CD4-positive, alpha-beta memory T cell (primary cell): ENCODE measurements at places on chromosomes 1 and 21.

- DNase-seq: no peak
These were observed 31.6 kb upstream of the NUF2 start for GRCh38 chr1:163290025-163290640.

DNA sequence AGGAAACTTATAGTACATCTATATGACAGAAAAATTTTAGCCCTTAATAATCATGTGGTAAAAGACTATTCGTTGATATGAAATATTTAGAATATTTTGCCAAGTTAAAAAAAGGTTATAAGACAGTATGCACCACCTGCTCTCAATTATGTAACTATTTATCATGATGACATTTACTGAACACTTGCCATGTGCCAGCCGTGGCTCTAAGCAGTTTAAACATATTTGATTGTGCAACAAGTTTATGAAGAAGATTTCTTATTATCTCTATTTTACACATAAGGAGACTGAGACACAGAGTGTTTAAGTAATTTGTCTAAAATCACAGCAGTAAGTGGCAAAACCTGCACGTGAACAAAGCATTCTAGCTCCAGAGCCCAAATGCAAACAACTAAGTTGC lies 199.3 kb upstream of the JUN start:
- no peak for DNase-seq

- DNase-seq: no peak
These were observed 282.9 kb downstream of the PTGER3 start for GRCh38 chr1:70764747-70765146.

DNA sequence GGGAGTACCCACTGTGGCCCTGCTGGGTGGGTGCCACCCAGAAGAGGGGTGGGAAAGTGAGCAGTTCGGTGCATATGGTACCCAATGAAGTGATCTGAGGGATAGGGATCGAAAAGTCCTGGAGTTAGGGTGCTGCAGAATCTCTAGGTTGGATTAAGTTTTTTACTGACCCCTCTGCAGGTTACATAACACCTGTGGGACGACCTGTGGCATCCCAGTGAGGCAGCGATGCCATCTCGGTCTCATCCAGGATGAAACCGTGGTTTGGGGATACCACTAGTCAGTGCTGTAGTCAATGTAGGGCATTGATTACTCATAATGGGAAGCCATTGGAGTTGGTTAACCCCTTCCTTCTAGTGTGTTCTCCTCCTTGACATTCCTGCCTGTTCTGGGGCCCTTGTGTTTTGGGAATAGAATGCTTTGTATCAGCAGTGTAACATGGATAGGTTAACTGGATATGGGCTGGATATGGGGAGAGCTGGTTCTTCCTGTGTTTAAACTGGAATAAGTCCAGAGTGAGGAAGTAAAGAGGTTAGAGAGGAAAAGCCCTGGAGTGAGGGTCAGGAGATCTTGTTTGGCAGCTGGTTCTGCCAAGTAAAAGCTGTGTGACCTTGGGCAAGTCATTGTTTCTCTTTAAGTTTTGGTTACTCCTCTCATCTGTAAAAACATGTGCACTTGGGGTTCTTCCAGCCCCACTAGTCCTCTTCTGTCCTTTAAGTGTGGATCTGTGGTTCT lies 42.8 kb upstream of the ATF3 start:
- no peak for DNase-seq

DNA sequence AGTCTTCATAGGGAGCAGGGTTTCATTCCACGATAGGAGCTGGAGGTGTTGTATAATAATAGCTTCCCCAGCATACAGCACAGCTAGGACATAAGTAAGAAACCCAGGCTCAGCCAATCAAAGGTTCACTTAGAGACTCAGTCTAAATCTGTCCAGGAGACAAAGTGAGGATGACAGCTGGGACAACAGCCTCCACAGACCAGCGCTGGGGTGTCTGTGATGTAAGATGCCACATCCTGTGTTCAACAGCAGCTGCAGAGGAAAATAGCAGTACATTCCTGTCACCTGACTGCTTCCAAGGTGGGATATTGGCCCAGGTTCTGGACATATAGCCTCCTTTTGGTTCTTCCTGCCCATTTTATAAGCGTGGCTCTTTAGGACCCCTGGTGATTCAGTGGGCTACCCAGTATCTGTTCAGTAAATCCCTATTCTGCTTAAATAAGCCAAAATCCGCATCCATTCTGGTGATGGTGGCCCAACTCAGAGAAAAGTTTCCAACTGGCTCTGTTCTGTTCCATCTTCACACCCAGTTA lies 176.8 kb upstream of the SYT6 start:
- DNase-seq: peak; percentile 32

- DNase-seq: no peak
These were observed 117.9 kb downstream of the MACF1 start for GRCh38 chr1:39322431-39322830.

GRCh38 chr1:114551400-114551799 lies 30.0 kb downstream of the BCAS2 start:
- DNase-seq: no peak

GRCh38 chr1:244006961-244007360 lies 44.1 kb upstream of the ZBTB18 start:
- no peak for DNase-seq

- DNase-seq: no peak
These were observed 1.9 kb downstream of the DDAH1 start for GRCh38 chr1:85462931-85463649.

DNA sequence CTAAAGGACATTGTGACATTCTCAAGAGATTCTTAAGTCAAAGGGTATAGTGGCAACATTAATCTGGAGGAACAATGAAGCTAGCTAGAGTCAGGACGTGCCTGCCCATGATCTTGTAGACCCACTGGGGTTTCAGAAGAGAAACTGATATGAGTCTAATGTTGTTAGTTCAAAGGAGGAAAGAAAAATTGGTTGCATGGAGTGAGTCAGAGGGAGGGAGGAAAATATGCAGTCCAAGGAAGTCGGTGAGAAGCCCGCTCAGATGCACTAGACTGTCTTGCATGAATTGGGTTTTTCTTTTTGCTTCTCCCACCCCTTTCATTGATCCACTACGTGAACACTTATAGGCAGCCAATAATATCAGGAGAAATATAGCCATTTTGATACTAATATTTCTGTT lies 53.8 kb upstream of the SYT14 start:
- DNase-seq: no peak

DNA sequence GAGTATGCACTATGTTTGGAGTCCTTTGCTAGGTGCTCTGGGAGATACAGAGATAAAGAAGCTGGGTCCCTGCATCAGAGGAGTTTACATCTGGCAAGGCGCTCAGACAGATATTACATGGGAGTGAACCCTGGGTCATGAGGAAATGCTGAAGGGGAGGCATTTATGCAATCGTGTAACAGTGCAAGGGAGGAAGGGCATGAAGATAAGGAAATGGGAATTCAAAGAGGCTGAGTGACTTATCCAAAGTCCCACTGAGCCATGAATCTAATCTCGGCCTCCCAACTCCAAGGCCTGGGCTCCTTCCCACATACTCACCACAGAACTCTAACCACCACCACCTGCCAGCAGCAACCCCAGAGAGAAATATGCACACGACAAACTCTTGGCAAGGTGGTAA lies 51.6 kb downstream of the FAM163A start:
- DNase-seq: no peak

DNA sequence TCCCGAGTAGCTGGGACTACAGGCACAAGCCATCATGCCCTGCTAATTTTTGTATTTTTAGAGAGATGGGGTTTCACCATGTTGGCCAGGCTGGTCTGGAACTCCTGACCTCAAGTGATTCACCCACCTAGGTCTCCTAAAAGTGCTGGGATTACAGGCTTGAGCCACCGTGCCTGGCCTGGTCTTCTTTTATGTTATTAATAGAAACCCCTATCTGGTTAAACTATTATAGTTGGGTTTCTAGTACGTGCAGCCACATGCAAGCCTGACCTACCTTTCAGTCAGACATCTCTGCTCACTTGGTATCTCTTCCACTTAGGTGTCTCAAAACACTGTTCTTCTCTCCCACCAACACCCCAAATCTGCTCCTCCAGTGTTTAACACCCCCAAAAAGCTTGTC lies 34.4 kb downstream of the PSEN2 start:
- no peak for DNase-seq

DNA sequence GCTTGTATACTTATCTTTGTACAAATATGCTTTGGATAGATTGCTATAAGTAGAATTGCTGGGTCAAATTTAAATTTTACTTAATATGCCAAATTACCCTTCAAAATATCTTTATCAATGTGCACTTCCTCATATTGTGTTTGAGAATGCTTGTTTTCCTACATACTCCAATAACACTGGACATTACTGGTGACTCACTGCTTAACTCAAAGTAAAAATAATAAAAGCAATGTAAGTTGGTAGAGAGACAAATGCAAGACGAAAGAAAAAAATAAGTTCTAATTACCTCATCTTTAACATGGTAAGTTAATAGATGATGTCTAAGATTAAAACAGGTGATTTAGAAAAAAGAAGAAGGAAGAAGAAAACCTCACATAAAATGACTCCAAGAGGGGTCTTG lies 7.9 kb upstream of the SH3GLB1 start:
- DNase-seq: no peak

GRCh38 chr1:43743206-43743605 lies 35.9 kb downstream of the ST3GAL3 start:
- no peak for DNase-seq

GRCh38 chr1:166272851-166273250 lies 106.0 kb upstream of the FAM78B start:
- no peak for DNase-seq

DNA sequence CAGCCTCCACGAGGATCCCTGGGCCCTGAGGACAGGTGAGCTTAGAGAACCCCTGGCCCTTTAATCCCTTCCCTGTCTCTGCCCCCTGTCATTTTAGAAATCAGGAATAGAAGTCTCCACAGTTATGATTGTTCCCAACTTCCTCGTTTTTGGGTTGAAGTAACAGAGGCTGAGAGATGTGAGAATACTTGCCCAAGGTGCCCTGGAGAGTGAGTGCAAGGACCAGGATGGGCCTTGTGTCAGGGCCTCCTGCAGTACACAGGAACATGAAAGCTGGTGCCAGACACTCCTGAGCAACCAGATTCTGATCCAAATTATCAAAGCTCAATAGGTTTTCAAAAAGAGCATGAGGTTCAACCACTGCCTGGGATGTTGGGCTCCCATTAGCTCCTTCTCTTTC lies 10.1 kb downstream of the HLX start:
- no peak for DNase-seq

DNA sequence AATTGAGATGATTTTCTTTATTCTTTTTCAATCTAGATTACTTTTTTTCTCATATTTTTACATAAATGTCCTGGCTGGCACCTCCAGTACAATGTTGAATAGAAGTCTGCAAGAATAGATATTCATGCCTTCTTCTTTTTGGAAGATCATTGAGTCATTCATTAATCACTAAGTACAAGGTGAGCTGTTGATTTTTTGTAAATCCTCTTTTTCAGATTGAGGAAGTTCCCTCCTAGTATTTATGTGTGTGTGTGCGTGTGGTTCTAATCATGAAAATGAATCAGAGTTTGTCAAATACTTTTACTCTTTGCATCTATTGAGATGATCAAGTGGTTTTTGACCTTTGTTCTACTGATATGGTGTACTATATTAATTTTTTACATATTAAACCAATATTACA lies 859.3 kb downstream of the KCNT2 start:
- DNase-seq: no peak

- no peak for DNase-seq
These were observed 406 bp downstream of the HTR1D start for GRCh38 chr1:23216771-23217420.

DNA sequence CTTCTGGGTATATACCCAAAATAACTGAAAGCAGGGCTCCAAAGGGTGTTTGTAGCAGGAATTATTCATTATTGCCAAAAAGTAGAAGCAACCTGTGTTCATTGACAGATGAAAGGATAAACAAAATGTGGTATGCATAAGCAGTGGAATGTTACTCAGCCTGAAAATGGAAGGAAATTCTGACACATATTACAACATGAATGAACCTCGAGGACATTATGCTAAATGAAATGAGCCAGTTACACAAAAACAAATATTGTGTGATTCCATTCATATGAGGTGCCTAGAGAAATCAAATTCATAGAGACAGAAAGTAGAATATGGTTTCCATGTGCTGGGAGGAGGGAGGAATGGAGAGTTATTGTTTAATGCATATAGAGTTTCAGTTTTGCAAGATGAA lies 86.3 kb upstream of the ARTN start:
- DNase-seq: no peak

DNA sequence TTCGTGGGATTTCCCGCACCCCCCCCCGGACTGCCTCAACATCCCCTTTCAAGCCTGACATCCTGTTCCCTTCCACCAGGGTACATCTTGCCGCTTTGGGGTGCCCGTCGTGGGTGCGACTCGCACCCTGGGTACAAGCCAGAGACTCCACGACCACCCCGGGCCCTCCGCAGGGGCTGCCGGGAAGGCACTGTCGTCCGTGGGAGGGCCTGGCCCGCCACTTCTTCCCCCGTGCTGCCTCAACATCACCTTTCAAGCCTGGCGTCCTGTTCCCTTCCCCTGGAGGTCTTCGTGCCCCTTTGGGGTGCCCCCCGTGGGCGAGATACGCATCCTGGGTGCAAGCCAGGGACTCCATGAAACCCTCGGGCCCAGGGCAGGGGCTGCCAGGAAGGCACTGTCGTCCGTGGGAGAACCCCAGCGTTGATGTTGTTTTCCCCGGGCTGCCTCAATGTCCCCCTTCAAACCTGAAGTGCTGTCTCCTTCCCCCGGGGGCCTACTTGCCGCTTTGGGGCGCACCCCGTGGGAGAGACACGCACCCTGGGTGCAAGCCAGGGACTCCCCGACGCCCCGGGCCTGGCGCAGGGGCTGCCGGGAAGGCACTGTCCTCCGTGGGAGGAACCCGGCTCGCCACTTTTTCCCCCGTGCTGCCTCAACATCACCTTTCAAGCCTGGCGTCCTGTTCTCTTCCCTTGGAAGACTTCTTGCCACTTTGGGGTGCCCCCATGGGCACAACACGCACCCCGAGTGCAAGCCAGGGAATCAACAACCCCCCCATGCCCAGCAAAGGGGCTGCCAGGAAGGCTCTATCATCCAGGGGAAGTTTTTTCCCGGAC lies 138.6 kb downstream of the LIPI start:
- no peak for DNase-seq

DNA sequence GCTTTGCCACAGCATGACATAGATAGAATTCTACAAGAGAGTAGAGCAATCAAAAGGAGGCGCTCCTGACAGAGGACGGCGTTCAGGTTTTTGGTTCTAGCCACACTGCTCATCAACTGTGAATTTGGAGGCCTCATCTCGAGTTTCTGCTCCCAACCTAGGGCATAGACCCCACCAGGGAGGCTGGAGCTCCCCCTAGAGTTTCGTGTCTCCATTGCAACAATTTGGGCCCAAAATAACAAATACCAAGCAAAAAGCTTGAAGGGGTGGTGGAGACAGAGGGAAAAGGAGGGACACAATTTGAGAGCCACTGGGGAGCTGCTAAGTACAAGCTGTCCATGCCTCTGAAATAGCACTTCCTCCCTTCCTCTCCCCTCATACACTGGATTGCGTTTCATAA lies 297.0 kb downstream of the GPATCH2 start:
- DNase-seq: no peak

GRCh38 chr1:36894824-36895223 lies 139.5 kb downstream of the GRIK3 start:
- no peak for DNase-seq

DNA sequence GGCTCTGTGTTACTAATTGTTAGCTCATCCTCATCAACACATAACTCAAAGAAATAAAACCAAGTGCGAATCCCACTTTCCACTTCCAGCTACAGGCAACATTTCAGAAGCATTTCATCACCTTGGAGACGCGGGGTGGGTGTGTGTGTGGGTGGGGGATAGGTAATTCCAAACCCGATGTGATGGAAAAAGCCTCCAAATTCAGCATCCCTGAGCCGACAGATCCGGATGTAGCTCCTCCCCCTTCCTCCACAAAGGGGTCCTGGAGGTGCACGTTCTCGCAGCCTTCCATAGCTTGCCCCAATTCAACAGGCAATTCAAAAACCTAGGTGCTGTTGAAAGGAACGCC lies 486 bp downstream of the HSPA13 start:
- no peak for DNase-seq

GRCh38 chr1:6731905-6732304 lies 30.3 kb upstream of the DNAJC11 start:
- DNase-seq: no peak
